ENCODE measurements at places on chromosomes 7 and 10.

DNA sequence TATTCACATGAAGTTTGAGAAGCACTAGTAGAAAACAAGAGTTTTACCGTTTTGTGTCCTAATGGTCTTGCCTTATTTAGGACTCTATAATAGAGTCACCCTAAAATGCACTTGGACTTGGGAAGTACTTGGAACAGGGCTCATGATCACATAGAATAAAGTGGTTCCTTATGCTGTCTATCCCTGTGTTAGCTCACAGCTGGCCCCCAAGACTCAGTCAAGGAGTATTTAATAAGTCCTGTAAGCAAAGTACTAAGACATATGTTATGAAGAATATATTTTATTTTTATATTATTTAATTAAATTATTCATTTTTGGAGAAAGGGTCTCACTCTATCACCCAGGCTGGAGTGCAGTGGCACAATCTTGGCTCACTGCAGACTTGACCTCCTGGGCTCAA is 54.5 kb downstream of the XRCC2 start:
- DNase-seq = no peak

GRCh38 chr7:139635526-139636302 is 112.2 kb downstream of the CLEC2L start:
- peak; percentile 35 for DNase-seq

DNA sequence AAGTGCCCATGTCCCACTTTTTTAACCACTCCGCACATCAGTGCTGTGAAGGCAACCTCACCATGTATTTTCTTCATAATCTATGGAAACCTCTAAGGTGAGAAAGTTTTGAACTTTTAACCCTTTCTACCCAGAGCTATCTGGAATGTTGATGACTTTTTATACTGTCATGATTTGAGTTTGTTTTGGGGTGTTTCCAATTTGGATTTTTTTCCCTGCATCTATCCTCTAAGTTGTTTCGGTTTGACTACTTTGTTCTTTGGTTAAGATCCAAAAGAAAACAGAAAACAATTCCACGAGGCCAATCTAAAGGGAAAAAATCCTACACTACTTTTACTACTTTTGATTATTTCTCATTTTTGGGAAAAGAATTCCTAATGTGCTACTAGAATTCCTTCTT is 279.7 kb downstream of the USP6NL start:
- DNase-seq = no peak

DNA sequence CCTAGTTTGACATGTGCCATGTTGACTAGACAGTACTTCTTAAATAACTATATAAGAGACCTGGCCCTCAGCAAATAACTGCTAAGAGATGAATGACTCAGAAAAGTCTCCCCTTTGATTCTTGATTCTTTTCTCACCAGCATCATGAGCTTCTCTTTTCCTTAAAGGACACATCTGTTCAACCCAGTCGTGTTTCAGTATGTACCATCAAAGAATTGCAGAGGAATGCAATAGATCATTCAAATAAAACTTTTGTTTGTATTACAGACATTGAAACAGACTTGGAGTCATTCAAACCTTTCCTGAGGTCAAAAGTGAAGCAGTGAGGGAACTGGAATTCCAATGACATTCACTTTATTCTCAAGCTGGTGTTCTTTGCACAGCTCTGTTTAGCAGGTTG is 598.3 kb upstream of the GHITM start:
- no peak for DNase-seq

DNA sequence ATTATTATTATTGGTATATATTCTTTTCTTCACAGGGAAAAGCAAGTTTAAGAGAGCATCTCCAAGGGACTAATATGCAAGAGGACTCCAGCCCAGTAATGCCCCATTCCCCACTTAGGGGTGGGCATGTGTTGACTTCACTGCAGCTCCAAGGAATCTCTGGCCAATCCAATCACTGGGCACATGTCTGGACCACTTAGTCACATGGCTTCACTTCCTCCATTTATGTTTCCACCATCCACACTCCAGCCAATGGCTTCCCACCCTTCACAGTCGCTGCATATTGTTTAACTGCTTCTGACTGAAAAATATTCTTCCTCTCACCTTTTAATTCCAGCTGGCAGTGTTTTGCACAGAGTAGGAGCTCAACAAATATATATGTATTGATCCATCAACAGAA is 43.6 kb downstream of the FBXL13 start:
- DNase-seq = no peak

DNA sequence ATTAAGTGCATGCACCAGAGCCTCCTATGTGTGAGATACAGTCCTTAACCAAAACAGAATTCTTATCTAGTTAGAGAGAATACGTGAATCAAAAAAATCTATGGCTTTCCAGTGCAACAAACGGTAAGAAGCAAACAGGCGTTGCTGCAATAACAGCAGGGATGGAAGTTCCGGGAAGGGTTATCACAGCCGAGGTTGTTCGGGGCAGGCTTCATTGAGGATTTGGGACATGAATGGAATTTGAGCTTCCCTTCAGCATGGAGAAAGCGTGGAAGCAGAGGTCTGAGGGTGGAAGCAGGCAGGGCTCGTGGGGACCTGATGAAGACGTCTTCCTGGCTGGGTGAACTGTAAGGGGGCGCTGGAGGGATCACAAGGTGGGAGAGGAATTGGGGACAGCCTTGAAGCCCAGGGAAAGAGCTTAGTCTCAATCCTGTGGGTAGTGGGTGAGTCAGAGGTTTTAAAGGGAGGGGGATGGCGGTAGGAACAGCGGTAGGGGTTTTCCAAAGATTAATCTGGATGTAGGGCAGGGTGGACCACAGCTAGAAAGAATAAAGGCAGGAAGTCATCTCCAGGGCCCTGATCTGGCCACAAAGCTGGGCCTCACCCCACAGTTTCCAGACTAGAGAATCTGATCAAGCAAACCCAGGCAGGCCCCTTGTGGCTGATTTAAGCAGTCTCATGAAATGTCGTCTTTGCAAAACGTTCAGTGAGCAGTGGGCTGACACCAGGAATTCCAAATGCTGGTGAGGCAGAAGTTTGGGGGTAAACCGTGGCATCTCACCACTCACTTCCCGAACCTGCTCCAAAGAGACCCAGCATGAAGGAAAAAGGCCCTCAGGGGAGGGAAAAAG is 65.1 kb downstream of the CALML3 start:
- DNase-seq = no peak

GRCh38 chr10:58237014-58237834 is 30.5 kb downstream of the IPMK start:
- DNase-seq = no peak

DNA sequence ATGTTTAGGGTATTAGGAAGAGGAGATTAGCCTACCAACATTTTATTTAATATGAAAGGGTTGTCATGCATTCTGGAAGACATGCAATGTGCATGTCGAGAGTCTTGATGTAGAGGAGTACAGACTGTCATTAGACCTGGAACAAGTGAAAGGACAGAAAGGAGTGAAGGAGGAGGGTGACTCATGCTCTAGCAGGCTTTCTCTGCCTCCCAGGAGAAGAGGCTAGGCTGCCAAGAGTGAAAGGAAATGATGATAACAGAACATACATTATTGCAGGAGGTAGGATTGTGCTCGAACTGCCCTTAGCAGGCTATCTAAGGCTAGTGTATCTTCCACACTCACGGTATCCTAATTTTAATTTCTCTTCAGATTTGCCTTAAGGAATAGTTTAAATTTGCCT is 228.8 kb downstream of the EXOC4 start:
- no peak for DNase-seq

- DNase-seq = no peak
Observed at GRCh38 chr7:2195400-2196246, 37.1 kb downstream of the MAD1L1 start.

GRCh38 chr10:18501198-18501597 is 150.2 kb downstream of the NSUN6 start:
- no peak for DNase-seq

GRCh38 chr7:41162612-41163011 is 540.3 kb downstream of the INHBA start:
- DNase-seq = no peak

DNA sequence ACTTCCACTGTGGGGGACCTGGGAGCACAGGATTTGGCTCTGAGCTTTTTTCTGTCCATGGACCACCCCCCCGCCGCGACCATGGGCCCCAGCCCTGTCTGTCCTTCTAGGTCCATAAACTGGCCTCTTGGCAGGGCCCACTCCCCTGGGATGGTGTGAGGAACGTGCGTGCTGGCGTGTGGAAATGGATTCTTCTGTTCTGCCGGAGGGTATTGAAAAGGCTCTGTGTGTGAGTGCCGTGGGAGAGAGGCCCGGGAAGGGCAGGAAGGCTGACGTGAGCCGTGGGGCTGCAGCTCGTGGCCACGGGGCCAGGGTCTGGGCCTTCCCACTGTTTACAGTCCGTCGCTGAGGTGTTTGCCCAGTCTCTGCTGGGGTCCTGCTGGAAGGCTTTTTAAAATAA is 123.7 kb downstream of the GRK5 start:
- no peak for DNase-seq

DNA sequence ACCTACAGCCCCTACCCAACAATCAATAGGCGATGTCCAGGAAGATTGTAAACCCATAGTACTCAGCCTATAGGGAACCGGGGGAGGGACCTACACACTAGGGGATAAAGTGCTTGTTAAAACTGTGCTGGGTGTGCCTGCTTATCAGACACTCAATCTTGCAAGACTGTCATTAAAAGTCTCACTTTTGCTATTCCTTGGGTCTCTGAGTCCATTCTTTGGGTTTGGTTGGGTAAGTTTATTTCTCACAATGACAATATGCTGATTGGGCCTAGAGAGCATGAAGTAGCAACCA is 45.6 kb downstream of the PTPRE start:
- no peak for DNase-seq

DNA sequence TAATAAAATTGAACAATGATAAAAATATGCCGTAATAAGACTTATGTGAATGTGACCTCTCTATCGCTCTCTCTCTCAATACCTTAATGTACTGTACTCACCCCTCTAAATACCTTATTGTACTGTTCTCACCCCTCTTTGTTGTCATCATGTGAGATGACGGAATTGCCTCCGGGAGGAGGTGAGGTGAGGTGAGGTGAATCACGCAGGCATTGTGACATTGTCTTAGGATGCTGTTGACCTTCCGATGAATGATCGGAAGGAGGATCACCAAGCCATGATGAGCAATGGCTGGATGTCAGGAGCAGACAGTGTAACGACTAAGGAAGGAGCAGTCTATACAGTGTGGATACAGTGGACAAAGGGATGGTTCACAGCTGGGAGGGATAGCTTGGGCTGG is 87.4 kb upstream of the FAM20C start:
- no peak for DNase-seq

- DNase-seq = no peak
Observed at GRCh38 chr7:74654811-74655210, 2.7 kb upstream of the GTF2I start.

DNA sequence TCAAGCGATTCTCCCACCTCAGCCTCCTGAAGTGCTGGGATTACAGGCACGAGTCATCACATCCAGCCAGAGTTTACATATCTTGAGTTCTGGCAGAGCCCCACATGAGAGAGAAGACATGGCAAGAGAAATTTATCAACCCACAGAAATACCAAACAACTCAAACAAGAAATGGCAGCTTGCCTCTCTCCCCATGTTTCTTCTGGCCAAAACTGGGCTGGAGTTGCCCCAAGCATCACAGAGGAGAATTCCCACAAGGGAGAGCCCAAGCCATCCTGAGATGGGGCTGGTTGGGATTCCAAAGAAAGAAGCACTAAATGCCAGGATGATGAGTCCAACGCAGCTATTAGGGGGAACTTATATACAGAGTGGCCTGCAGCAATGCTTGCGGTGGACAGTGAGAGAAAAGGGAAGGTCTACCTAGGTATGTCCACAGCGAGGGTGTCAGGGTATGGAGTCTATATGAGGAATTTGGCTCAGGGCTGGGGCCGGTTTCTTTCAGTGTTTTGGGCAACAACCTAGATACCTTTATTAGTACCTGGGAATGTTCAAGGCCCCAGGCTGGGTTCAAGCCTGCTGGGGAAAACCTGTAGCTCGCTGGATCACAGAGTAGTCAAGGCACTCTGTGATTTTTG is 14.5 kb upstream of the PAX4 start:
- DNase-seq = no peak
